ENCODE measurements at places on chromosomes 2 and 18.
A peak's percentile ranks its signal among the peaks of the same experiment; 100 is the strongest.

DNA sequence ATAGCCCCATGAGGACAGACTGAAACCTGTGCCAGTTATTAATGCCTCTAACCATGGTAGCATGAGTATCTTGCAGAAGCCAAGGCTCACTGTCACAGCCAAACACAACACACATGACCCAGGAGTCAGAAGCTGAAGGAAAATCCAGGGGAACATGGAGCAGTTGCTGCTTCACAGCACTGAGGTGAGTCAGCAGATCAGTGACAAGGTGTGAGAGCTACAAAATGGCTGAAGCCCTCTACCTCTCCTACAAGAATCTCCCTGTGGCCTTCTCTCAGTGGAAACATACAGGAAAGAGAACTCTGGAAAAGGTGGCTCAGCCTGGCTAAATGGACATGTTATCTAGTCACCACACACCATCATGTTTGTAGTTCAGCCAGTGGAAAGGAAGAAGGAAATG is 93.5 kb downstream of the NAB1 start:
- DNase-seq: no peak

- no peak for DNase-seq
Measured at GRCh38 chr2:223724861-223725260, 112.5 kb downstream of the AP1S3 start.

- DNase-seq: no peak
Measured at GRCh38 chr2:136362676-136363390, 244.9 kb upstream of the CXCR4 start.

- no peak for DNase-seq
Measured at GRCh38 chr2:1898461-1899395, 154.4 kb upstream of the PXDN start.

- DNase-seq: no peak
Measured at GRCh38 chr18:60339018-60339417, 33.6 kb downstream of the MC4R start.

GRCh38 chr2:19759880-19760279 is 141.9 kb downstream of the TTC32 start:
- DNase-seq: no peak

GRCh38 chr2:193824474-193824873 is 1629.7 kb upstream of the TMEFF2 start:
- DNase-seq: no peak

- DNase-seq: peak; percentile 69
Measured at GRCh38 chr2:9473308-9473984, 905 bp upstream of the IAH1 start.

DNA sequence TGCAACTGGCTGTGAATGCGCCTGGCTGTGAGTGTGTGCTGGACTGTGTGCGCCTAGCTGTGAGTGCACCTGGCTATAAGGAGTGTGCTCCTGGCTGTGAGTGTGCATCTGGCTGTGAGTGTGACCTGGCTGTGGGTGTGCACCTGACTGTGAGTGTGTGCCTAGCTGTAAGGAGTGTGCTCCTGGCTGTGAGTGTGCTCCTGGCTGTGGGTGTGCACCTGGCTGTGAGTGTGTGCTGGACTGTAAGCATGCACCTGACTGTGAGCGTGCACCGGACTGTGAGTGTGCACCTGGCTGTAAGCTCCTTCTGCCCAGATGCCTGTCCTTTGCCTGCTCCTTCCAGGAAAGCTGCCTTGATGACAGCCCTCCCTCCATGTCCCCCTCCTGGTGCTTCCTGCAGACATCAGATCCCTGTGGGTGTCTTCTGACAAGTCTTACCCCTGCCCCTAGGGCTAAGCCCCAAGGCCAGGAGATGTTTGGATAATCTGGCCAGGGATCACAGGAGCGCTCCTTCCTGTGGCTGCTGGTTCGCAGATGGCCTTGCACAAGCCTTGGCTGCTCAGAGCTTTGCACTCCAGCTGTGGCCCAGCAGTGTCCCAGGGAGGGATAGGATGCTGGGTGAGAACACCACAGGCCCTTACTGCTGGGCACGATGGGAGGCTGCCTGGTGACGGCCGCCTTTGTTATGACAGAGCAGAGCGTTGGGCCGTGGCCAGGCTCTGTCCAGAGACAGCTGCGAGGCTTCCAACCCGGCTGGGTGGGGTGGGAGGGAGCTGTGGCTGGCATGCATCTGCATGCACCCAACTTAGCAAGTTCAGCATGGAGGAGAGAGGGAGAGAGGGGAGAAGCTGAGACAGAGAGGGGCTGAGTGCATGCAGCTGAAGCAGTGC is 89.9 kb downstream of the GLI2 start:
- no peak for DNase-seq

DNA sequence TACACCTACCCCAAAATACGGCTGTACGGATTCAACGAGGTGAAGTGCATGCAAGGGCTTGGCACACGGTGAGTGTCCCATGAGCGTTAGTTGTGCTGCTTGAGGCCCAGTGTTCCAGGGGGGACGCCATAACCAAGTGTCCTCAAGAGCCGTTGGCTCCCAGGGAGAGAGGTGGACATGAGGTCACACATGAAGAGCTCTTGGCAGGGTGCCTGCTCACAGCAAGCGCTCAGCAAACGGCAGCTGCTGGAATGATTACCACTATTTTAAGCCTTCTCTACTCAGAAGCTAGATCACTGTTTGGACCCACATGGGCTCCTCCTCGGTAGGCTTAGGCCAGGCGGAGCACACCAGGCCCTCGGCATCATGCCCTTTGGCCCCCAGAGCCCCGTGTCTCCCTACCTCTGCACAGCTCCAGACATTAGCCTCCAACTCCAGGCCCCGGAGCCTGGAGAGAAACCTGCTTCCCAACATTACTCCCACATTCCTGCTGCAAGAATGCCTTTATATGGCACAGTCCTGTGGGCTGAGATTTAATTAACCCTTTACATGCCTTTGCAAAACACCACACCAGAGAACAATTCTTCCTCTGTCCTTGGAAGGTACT is 68.4 kb upstream of the PPP1CB start:
- no peak for DNase-seq
